ENCODE measurements at places on chromosomes 11 and 22.
A peak's percentile ranks its signal among the peaks of the same experiment; 100 is the strongest.

DNA sequence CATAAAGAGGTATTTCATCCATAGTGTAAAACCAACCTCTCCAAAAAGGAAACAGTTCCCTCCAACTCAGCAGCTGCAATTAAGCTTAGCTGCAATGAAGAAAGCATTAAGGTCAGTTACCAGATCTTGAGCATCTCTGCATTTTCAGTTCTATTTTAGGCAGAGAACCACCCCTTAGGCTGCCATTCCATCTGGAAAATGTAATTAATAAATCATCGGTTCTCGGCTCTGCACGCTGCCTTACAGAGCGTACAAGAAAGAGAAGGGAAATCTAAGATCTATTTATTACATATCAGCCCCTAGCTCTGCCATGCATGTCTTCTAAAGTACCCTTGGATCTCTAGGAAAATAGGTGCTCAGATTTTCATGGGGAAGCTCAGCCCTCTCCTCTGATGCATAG, 71.5 kb downstream of the RCN1 start:
- no peak for DNase-seq

DNA sequence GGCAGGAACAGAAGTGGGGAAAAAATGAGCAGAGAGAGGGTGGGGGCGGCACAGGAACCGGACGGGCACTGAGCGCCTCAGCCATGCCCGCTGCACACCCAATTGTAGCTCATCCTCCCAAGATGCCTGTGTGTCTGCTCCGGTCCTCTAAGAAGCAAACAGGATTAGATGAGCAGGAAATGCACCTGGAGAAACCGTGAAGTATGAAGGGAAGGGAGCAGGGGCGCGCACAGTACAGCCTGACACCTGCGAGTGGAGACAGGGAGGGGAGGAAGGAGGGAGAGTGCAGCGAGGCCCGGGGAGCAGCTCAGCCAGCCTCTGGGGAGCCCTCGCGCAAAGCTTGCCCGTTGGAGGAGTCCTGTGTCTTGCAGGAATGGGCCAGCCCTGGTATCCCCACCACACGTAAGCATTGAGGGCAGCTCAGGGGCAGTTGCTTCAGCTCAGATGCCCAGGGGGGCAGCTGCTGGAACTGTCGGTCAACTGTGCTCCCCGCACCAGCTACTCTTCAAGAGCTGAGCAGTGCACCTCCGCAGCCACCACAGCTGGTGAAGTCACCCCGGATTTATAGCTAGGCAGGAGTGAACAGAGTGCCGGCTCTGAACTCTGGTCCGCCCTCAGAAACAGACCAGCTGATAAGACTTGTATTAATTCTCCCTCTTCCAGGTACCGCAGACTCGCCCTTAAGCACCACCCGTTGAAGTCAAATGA, 7.0 kb downstream of the DNAJB13 start:
- no peak for DNase-seq

DNA sequence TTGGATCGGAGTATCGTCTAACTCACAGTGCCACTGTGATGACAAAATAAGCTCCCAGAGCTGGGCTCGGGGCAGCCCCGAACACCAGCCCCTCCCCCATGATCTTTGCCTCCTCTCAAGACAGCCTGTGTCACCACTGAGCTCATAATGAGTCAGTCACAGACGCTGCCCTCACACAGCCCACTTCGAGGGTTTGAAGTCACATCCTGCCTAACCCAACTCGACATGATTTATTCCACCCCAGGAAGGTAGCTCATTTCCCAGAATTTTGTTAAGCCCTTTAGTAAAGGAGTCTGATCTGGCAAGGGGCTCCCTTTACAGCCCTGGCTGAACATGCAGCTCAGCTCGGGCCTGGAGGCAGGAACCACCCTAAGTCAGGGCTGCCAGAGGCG, 22.8 kb downstream of the MYH9 start:
- peak; percentile 98 for DNase-seq

- no peak for DNase-seq
Measured at GRCh38 chr11:47485107-47485506, 36.2 kb upstream of the RAPSN start.

- DNase-seq = no peak
Measured at GRCh38 chr22:28838971-28839370, 38.6 kb upstream of the XBP1 start.

Data from activated naive CD4-positive, alpha-beta T cell treated with anti-CD3 and anti-CD28 coated beads for 36 hours (primary cell).